Liver (tissue), 10 donors: ENCODE measurements at places on chromosomes 4 and X. TPM values are rescaled to one million over a fixed set of nuclear protein-coding genes. Genes with fewer than 3 reads are reported as not detected.

Gene TRAM1L1
- total RNA-seq: 0.56 TPM

Gene GRXCR1
- total RNA-seq: not detected

Gene ARHGEF6
- 6.0 TPM for total RNA-seq

GRCh38 chrX:102745857-102746584, 25.5 kb downstream of the GPRASP3 start:
- peak; percentile 35 for DNase-seq

- no peak for DNase-seq
These were observed 664 bp downstream of the MED12 start for GRCh38 chrX:71118985-71119535.

DNA sequence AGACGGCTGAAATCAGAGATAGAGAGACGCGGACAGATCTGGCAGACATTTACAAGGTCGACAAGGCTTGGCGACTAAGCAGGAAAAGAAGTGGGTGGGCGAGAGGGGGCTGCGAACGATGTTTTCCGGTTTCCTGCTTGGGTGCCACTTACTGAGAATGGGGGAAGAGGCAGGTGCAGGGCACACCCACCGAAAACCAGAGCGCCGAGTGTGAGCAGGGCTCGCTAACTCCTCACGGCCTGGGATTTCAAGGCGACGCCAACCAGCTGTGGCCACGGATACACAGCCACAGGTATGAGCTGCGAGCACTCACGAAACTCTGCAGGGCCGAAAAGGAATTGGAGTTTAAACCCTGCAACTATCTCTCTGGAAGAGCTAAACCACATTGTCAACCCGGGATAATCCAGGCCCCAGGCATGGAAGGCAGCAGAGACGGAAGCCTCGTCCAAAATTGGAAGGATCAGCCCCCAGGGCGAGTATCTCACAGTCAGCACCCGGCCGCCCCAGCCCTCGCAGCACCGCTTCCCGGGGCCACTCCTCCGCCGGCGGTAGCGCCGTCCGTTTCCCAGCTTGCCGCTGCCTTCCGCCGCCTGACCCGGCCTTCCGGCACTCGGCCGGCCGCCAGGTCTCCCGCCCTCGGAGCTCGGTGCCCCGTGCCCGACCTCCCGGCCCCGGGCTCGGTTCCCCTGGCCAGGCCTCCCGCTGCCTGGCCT, 778 bp downstream of the CASP3 start:
- peak; percentile 66 for DNase-seq

GRCh38 chr4:109671350-109671749, 31.9 kb downstream of the CASP6 start:
- no peak for DNase-seq

- DNase-seq: no peak
These were observed 63.5 kb upstream of the MAOA start for GRCh38 chrX:43592597-43592996.

- DNase-seq: no peak
These were observed 13.3 kb downstream of the PPARGC1A start for GRCh38 chr4:23876418-23877089.

Gene VCX3B
- 0.08 TPM for total RNA-seq

Gene HELT
- not detected for total RNA-seq
